A549 treated with DMSO at 1 μM for 4 hours (cell line): ENCODE measurements at places on chromosomes 11 and 22. TPM values are rescaled to one million over a fixed set of nuclear protein-coding genes. Genes with fewer than 3 reads are reported as not detected.

MRPL16 gene
- total RNA-seq = 56.5 to 65.0 TPM (median 61.7 TPM) in 5 replicates

DDIAS gene
- 15.5 to 22.0 TPM (median 20.1 TPM) in 5 replicates for total RNA-seq

OR5B21 gene
- total RNA-seq = not detected in 5 replicates

TRPM5 gene
- total RNA-seq = not detected in 5 replicates

TRIM49D2 gene
- not detected in 5 replicates for total RNA-seq
